ENCODE measurements at places on chromosomes 2 and 18.

- no peak for DNase-seq
Observed at GRCh38 chr18:57253903-57254302, 98.5 kb upstream of the ST8SIA3 start.

DNA sequence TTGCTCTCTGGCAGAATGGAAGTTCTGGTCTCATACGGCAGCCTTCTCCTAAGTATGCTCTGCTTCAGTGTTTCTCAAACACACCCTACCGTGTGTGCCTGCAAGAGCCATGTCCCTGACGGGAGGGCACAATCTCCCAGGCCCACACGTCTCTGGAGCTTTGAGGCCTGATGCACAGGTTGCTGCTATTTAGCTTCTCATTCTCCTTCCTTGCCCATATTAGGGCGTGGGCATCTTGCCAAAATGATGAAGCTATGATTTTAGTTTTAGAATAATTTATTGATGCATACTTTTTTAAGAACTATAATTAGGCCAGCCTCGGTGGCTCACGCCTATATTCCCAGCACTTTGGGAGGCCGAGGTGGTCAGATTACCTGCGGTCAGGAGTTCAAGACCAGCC lies 107.9 kb downstream of the RNF144A start:
- no peak for DNase-seq

- DNase-seq: no peak
Observed at GRCh38 chr2:182942756-182943155, 76.3 kb upstream of the FRZB start.

DNA sequence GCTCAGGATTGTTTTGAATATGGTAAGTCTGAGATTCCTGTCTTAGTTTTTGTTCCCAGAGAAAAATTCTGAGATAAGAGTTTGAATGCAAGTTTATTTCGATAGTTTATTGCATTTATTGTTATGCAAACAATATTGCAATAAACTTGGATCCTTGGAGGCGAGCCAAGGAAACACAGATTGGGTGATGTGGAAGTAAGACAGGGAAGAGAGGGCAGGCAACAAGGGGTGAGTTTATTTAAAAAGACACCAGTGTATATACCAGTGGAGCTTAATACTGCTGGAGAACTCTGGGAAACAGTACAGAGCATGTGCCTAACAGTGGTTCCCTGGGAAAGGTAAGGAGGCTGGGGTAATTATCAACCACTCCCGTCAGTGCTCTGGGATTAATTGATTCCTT lies 87.5 kb upstream of the NEDD4L start:
- DNase-seq: no peak

DNA sequence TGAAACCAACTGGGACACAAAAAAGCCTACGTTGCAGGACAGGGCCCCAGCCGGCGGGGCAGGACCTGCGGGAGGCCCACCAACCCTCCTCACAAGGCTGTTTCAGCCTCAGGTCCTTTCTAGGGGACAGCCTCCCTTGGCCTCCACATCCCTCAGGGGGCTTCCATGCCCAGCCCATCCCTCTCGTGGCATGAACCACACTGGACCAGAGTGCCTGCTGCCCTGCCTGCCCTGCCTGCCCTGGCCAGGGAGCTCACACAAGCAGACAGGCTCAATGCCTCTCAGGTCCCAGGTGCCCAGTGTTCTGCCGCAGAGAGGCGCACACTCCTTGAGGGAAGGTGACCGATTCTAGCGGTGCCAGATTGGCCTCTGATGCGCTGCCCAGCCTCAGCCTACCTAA lies 57.4 kb downstream of the HDAC4 start:
- no peak for DNase-seq

DNA sequence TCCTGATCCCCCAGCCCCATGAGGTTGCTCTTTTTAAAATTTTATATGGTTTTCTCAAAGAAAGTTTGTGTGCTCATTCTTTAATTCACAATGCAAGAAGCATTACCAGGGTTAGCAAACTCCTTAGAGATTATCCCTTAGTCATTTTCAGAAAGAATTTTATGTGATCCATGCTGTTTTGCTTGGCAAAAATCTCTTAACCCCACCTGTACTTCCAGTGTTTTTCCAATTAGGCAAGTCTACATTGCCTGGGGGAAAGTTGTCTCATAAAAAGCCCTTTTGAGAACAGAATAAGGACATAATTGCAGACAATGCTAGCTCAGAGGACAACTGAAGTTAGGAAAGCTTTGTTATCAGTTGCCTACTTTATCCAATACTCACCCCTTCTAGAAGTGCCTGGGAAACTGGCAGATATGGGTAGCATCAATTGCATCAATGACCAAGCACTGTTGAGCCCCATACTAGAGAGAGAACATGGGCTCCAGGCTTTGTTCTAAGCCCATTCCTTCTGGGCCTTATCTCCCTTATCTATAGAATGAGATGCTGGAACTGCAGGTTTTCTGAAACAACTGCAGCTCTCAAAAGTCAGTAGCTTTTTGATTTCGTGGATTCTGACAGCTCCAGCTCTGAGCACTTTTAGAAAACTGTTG lies 265.9 kb upstream of the SPHKAP start:
- DNase-seq: no peak

- peak; percentile 72 for DNase-seq
Observed at GRCh38 chr2:79512442-79513401, at the start of gene CTNNA2. TSS of gene CTNNA2 (plus strand) at chr2:79513051.

DNA sequence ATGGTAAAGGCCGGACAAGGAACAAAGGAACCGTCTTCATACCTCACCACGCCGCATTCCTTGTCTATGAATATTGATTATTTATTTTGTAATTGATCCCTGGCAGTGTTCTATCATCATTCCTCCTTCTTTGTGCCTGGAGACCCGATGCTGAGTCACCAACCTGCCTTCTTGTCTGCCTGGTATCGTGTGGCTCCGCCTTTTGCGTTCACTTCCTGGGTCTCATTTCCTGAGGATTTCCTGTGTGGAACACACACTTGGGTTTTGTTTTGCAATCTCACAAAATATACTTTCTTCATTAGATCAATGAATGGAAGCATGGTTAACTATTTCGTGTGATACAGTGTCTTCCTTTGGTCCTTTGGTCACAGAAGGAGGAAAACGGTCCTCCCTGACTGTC lies 95.5 kb upstream of the SNTG2 start:
- no peak for DNase-seq

DNA sequence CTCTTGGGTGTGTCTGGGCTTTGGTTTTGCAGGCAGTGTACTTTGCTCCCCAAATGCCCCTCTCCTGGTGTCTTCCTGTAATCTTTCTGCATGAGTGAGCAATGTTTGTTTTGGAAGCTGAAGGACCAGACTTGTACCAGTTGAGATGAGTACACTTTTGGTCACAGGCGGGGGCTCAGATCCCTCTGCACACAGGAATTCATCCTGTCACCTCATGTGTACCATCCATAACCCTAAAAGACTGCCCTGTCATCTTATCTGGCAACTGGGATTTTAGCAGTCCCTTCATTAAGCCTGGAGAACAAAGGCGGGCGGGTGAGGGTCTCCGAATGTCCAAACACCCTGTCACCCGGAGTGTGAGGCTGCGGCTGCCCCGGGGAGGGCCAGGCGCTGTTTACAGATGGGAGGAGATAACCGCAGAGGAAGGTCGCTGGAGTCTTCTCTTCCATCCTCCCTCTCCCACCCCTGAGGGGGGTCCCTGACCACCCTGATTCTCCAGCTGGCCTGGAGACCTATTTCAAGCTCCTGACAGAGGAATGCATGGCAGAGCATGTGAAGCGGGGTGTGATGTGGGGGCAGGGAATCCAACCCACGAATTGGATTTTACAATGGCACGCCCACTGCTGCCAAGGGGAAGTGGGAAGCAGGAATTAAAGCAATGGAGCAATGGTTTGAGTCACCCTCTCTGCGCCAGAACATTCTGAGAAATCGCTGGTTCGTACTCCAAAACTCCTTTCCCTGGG lies 158.2 kb upstream of the MYCN start:
- DNase-seq: no peak

GRCh38 chr2:152740743-152741328 lies 22.4 kb downstream of the ARL6IP6 start:
- DNase-seq: peak; percentile 49

DNA sequence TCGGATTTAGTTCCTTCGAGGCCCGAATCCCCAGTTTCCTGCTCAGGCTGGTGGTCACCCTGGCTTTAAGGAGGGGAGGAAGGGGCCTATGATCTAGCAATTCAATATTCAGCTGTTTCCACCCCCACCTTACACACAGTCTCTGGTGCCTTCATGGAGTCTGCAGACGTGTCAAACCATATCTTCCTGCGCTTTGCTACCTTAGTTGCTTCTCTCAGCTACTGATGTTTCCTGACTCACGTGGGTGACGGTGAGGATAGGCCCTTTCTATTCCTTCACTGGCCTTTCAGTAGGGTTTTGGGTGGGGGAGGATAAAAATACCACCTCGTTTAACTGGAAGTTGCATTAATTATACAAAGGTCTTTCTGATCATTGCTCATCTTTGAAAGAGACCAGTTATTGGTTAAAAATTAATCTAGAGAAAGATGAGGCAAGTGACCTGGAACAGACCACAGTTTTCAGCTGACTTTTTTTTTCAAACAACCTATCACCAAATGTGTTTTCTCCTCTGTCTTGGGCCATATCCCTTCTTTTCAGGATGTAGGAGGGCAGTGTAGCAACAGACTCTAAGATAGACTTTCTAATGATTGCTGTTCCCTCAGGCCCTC lies 49.7 kb downstream of the SH2D6 start:
- no peak for DNase-seq

- no peak for DNase-seq
Observed at GRCh38 chr18:56200381-56200911, 437.9 kb downstream of the TXNL1 start.

GRCh38 chr2:70888923-70889715 lies 46.6 kb upstream of the ATP6V1B1 start:
- DNase-seq: peak; percentile 16

DNA sequence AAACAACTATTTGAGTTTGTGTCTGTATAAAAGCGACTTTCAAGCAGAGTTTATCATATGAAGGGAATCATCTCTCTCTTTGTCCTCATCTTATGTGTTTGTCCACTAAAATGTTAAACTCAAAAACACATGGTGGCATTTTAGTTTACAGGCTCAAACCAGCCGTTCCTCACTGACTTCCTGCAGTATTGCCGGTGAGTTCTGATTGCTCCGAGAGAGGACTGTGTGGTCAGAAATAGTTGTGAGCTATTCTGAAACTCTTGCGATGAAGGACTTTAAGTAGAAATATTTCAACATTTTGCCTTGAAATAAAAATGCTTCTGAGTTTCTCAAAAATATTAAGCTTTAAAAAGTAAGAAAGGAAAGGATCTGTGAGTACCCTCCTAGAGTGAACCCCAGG lies 163.2 kb upstream of the CAVIN2 start:
- no peak for DNase-seq

DNA sequence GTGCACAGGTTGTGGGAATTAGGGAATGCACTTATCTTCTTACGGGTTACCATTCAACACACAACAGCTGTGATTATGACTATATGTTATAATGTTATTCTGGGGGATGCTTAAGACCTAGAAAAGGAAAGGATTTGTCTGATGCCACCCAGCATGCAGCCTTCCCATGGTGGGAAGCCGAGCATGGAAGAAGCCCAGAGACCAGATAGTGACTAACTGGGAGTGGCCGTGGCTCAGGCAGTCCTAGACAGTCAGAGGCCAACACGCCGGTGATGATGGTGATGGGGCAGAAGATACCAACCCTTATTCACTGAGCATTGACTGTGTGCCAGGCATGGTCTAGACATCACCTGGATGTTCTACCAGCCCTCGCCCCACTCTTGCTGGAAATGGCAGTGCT lies 35.9 kb downstream of the CYRIA start:
- DNase-seq: no peak

DNA sequence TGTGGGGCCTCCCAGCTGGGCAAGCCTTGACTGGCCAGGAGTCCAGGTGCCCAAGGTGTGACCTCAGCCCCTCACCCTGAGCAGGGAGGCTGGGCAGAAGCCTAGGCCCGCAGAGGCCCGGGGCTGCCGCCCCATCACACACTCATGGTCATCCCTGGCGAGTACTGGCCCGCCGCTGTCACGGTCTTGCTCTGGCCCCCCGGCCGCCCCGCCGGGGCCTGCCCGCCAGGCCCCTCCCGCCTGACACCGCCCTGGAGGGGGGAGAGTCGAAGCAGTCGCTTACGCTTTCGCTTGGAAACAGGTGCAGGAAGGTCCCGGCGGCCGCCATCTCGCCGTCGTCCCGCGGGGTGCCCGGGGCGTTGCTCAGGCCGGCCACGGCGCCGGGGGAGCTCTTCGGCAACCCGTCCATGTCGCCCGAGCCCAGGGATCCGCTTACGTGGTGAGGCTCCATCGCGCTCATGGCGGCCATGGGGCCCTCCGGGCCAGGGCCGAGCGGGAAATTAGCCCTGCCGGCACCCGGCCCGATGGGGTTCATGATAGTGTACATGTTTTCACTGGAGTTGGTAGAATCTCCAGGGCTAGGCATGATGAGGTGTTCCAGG lies 26.6 kb upstream of the ANKRD62 start:
- DNase-seq: no peak

DNA sequence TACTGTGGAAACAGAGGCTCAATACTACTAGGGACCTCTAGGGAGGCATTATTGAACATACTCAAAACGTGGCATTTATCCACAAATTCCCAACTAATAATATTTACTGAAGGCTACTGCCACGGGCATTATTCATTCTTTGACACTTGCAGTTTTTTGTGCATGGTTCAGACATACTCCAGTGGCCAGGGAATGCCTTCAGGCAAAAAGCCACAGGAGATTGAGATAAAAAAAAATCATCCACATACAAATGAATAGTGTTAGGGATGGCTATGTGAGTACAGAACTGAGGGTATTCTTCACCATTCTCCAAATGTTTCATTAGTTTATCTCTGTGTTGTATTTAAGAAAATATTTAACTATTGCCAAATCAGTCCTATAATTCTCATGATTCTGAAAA lies 974.9 kb upstream of the PIK3C3 start:
- DNase-seq: no peak

DNA sequence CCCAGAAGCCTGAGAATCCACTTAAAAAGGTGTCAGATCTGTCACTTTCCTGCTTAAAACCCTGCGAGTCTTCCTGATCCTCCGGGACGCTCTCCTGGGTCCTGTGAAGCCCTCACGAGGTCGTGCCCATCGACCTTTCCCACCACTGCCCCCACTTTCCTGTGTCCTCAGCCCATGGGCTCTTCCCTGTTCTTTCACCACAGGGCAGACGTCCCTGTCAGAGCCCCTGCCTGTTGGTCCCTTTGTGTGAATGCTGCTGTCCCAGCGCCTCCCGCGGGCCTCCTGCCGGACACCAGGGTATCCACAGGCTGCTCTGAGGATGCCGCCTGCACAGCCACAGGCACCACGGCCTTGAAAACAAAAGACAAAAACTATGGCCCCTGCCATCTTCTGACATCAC lies 125.6 kb downstream of the TMEM18 start:
- no peak for DNase-seq

- no peak for DNase-seq
Observed at GRCh38 chr18:38367473-38367872, 801.9 kb upstream of the CELF4 start.

DNA sequence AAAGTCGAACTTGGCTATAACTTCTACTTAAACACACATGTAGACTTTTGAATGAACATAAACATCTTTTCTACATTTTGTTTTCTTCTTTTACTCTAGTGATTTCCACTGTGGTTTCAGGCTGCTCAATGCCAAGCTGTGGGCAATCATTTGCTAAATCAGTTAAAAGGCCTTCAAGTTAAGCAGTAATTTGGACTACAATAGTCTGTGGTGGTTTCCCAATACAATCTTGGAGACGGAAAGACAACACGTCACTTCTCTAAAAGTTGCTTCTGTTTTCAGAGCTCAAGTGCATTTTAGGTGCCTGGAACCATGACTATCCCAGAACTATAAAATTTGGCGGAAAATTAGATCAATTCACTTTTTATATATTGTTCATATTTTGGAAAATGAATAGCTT lies 69.4 kb downstream of the TXNL1 start:
- no peak for DNase-seq
